Smooth muscle cell of trachea (primary cell): ENCODE measurements at places on chromosomes 16 and 17. TPM values are rescaled to one million over a fixed set of nuclear protein-coding genes. Genes with fewer than 3 reads are reported as not detected.

TMIGD1 gene
- not detected in 2 replicates for total RNA-seq

RPS15A gene
- total RNA-seq = 493 and 1,623 TPM in 2 replicates

TLCD3B gene
- not detected in 2 replicates for total RNA-seq

ZFP3 gene
- 1.5 and 1.9 TPM in 2 replicates for total RNA-seq

ZNF469 gene
- 3.1 and 13.4 TPM in 2 replicates for total RNA-seq

TBC1D3K gene
- total RNA-seq = not detected in 2 replicates

KCNJ12 gene
- total RNA-seq = 0.15 and 3.6 TPM in 2 replicates

EPN3 gene
- total RNA-seq = under 0.01 TPM in 1 of 2 replicates, not detected in the other

NOB1 gene
- 15.4 and 26.5 TPM in 2 replicates for total RNA-seq

NHERF2 gene
- total RNA-seq = 30.5 and 60.4 TPM in 2 replicates

RAB40C gene
- 13.2 and 17.4 TPM in 2 replicates for total RNA-seq

BICDL2 gene
- 0.17 TPM in 1 of 2 replicates, not detected in the other for total RNA-seq

SMIM36 gene
- not detected in 2 replicates for total RNA-seq

RNF222 gene
- total RNA-seq = not detected in 2 replicates

RCVRN gene
- under 0.01 TPM in 1 of 2 replicates, not detected in the other for total RNA-seq

FBRS gene
- 23.2 and 24.4 TPM in 2 replicates for total RNA-seq

CDK5R1 gene
- total RNA-seq = 0.29 and 0.83 TPM in 2 replicates

CRYM gene
- 1.6 and 2.3 TPM in 2 replicates for total RNA-seq

SLC35G6 gene
- total RNA-seq = not detected in 2 replicates

PPY gene
- total RNA-seq = not detected in 2 replicates

METTL26 gene
- 91.2 and 122 TPM in 2 replicates for total RNA-seq

SDR42E2 gene
- total RNA-seq = not detected in 2 replicates
